ENCODE measurements at places on chromosomes 7 and 10. TPM values are rescaled to one million over a fixed set of nuclear protein-coding genes. Genes with fewer than 3 reads are reported as not detected.

DNA sequence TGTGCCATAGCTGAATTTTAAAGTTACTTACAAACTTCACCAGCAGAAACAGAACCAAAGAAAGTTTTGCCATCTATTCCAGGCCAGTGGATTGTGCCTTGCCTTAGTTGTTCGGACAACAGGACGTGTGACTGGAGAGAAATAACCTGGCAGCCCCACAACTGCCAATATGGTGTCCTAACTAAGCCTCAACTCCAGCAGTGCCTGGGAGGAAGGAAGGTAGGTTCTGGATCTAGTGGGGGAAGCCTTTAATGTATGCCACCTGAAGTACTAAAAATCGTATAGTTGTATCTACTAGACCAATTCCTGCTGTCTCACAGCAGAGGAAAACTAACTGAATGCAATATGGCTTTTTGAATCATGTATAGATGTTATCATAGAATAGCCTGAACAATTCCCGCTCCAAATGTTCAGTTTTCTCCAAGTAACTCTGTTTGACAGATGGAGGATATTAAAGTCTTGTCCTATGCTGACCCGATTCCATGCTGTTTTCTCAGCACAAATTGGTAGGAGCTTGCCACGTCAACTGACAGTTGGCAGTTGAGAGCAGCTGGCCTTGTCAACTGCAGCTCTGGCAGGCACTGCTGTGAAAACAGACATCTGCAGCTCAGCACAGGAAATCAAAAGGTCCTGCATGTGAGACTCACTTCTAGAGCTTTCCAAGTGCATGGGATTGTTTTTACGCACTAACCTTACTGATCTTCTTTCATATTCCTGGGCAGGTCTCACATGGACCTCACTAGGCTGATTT is 84.5 kb upstream of the WNT16 start:
- no peak overlapping the region for H3K27ac ChIP-seq
- H3K4me3 ChIP-seq, result no peak overlapping the region
- H3K4me1 ChIP-seq, result no peaks in the 10 kb centered on the region
- no peaks in the 10 kb centered on the region for H3K36me3 ChIP-seq
- H3K27me3 ChIP-seq, result no peaks in the 10 kb centered on the region

DNA sequence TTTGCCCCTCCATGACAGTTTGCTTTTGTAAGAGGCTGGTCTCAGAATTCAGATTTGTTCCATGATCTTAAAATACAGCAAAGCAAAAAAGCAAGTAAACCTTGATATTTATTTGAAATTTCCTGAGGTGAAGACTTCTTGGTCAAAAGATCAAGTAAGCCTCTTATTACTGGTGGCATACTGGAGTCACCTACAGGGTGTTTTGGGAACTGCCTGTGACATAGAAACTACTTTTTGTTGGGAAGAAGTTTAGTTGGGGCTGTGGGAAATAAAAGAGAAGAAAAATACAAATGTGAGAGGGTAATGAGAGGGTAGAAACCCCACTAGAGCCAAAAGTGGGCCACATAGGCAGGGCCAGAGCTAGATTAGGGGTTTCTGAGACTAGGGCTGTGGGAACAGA is 217.9 kb downstream of the OTUD1 start:
- no peaks in the 10 kb centered on the region for H3K27me3 ChIP-seq
- H3K27ac ChIP-seq, result no peak overlapping the region
- H3K36me3 ChIP-seq, result no peaks in the 10 kb centered on the region
- H3K4me3 ChIP-seq, result no peak overlapping the region
- no peaks in the 10 kb centered on the region for H3K4me1 ChIP-seq

DNA sequence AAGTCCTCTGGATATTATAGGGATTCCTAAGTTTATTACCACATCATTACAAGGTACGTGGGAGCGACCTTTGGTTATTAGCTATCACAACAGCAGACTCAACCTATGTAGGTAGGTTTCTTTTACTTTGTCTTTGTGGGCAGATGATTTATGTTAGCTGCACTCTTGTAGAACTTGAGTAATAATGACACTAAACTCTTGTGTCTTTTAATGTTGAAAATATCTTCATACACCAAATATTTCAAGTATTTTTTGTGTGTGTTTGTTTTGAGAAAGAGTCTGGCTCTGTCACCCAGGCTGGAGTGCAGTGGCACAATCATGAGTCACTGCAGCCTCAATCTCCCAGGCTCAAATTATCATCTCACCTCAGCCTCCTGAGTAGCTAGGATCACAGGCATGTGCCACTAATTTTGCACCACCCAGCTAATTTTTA is 19.2 kb upstream of the SUPV3L1 start:
- DNase-seq, result no peak
- H3K4me3 ChIP-seq, result no peak overlapping the region
- H3K4me1 ChIP-seq, result no peaks in the 10 kb centered on the region
- no peak overlapping the region for H3K27ac ChIP-seq
- H3K27me3 ChIP-seq, result no peaks in the 10 kb centered on the region
- H3K36me3 ChIP-seq, result peaks cover 44% of the 10 kb centered on the region

DNA sequence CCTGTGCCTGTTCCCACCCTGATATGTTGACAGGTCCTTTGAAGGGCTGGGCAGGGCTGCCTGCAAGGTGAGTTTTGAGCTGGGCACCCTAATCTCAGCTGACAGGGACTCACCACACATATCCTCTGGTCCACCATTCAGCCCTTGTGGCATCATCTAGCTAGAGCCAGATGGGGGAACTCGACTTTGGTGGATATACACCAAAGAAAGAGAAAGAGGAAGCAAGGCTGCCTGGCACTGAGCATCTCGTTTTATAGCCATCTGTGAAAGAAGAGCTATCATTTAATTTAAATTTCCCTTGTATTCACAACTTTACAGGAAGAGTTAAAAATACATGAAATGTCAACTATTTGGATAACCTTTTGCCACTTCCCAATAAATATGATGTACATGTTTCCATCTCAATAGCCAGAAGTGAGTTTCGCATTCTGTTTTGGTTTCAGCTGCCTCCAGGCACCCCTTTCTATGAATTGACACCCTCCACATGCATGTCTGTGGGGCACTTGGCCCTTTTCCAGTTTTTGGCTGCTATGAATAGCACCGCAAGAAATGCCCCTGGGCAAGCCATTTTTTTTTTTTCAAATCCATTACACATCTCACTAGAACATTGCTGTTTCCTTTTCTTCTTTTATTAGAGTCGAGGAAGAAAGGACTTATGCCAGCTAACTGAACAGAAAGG is 22.9 kb upstream of the GRB10 start:
- no peaks in the 10 kb centered on the region for H3K36me3 ChIP-seq
- H3K4me1 ChIP-seq, result no peaks in the 10 kb centered on the region
- no peak overlapping the region for H3K4me3 ChIP-seq
- peaks cover 3% of the 10 kb centered on the region for H3K27me3 ChIP-seq
- DNase-seq, result no peak

ADARB2 gene
- total RNA-seq, result 0.14 TPM
